NCI-H460 (cell line): ENCODE measurements at places on chromosomes 5 and 9. TPM values are rescaled to one million over a fixed set of nuclear protein-coding genes. Genes with fewer than 3 reads are reported as not detected.

The PCDHA1 gene
- total RNA-seq, result 0.07 and 0.12 TPM in 2 replicates

The ARSI gene
- 0.06 and 0.22 TPM in 2 replicates for total RNA-seq

The CDKN2B gene
- not detected in 2 replicates for total RNA-seq

The FOXI1 gene
- total RNA-seq, result not detected in 2 replicates

The CCDC180 gene
- 0.32 and 1.9 TPM in 2 replicates for total RNA-seq

The LYSMD3 gene
- 13.2 and 15.1 TPM in 2 replicates for total RNA-seq

The PCDHGA2 gene
- 0.12 TPM in 2 replicates for total RNA-seq

The GABRG2 gene
- not detected in 2 replicates for total RNA-seq

The SYNPO gene
- total RNA-seq, result 11.0 and 11.3 TPM in 2 replicates

The IFNA14 gene
- total RNA-seq, result not detected in 2 replicates
